Left kidney (tissue), 8 donors: ENCODE measurements at places on chromosomes 11 and 22.

DNA sequence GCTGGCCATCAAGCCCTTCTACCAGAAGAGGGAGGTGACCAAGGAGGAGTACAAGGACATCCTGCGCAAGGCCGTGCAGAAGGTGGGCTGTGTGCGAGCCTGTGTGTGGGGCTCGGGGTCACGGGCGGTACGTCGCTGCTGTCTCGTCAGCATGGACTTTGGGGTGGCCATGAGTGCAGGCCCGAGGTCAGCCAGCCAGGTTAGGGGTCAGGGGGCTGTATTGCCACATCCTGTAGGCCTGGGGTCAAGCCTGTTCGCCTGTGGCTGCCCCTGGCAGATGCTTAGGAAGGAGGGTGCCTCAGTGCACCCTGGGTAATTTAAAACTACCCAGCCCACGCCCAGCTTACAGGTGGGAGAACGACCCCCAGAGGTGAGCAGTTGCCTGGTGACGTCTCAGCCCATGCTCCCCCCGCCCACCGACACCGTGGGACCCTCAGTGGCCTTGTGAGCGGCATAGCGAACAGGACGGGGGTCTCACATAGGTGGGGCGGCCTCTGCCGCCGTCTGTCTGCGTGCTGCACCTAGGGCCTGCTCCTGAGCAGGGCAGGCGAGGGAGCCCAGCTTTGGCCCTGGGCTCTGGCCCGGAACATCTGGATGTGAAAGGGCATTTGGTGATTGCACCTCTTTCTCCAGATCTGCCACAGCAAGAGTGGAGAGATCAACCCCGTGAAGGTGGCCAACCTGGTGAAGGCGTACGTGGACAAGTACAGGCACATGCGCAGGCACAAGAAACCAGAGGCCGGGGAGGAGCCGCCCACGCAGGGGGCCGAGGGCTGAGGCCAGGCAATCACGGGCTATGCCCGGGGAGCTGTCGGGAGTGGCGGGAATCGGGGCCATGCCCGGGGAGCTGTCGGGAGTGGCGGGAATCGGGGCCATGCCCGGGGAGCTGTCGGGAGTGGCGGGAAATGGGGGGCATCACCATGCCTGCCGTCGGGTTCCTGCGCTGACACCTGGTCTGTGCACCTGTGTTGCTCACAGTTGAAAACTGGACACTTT lies 4.5 kb downstream of the IRF7 start:
- no peak for DNase-seq

GRCh38 chr11:6681949-6682348 lies 1.2 kb downstream of the MRPL17 start:
- DNase-seq, result peak; percentile 6

DNA sequence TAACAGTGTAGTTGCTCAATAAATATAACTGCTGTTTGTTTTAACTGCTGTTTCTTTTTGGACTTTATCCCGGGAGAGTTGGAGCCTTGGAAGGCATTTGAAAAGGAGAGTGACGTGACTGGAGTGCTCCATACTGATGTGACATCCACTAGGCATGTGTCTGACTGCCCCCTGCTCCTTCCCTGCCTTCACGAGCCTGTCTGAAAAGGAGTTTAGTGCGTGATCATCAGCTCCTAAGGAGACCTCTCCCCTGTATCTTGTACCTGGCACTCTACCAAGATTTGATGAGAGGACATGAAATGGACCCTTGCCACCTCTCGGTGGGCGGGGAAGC lies 22.9 kb downstream of the ZBTB16 start:
- no peak for DNase-seq

DNA sequence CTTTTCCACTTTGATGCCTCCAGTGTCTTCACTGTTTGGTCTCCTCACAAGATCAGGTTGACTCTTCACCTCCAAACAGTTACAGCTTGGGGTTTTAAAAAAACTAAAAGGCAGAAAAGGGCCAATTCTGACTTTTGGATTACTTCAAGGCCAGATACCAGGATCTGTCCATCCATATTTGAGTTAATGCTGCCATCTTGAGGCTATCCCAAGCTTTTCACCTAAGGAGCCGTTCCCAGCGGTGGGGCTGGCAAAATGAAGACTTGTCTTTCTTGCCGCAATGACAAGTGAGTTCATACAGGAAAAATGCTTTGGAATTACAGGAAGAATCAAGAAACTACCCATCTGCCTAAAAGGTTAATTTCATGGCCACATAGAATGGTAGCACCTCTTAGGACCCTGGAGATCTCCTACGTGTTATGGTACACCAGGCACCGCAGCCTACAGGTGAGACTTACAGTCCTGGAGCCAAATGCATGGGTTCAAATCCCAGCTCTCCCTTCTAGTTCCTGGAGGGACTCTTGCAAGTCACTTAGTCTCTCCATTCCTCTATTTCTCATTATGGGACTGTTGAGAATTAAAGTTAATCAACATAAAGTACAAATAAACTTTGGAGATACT lies 6.0 kb upstream of the OR5B21 start:
- peak; percentile 38 for DNase-seq

DNA sequence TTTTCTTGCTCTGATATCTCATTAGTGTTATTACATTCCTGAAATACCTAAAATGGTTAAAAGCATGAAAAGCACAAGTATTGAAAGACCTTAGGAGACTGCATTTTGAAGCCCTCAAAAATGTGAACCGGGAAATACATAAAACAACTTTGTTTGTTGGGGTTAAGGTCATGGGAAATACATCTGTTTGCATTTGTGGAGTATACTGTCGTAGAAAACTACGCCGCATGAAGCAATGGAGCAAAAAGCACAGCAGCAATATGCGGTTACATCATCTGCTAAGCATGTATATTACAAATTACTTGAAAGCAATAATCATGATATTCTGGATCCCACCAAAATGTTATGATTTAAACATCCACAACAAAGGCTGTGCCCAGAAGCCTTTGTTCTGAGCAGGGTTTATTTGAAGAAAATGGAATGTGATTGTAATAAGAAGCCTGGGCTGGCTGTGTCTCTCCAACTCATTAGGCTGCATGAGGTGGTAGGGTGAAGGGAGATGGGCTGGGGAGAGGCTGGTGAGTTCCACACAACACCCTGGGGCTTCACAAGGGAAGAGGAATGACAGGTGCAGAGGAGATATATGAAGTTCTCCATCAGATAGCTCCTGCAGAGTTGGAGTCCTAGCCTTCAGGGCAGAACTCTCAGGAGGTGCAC lies 64.7 kb upstream of the LIN7C start:
- no peak for DNase-seq

DNA sequence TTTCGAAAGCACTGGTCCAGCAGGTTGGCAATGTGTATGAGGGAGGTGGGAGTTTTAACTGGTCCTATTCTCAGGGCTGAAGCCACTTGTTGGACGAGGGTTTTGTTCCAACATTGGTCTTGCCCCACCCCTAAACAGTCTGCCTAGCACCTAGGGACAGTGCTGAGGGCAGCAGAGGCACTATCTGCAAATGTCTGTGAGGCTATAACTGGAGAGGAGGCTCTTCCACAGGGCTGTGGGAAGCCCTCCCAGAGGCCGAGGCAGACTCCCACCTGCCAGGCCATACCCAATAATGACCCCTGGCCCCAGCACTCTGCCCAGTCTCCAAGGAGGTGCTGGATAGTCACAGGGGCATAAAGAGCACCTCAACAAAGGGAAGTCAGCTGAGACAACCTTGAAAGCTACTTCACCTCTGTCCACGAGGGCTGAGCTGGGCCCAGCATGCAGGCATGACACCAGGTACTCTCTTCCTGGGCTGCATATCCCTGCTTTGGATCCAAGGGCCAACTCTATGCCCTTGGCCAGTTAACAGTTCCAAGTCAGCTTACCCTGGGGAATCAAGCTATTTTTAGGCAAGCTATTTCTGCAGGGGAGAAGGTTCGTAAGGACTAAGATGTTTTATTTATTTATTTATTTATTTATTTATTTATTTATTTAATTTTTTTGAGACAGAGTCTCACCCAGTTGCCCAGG lies 40.2 kb upstream of the SLC25A1 start:
- DNase-seq, result no peak

DNA sequence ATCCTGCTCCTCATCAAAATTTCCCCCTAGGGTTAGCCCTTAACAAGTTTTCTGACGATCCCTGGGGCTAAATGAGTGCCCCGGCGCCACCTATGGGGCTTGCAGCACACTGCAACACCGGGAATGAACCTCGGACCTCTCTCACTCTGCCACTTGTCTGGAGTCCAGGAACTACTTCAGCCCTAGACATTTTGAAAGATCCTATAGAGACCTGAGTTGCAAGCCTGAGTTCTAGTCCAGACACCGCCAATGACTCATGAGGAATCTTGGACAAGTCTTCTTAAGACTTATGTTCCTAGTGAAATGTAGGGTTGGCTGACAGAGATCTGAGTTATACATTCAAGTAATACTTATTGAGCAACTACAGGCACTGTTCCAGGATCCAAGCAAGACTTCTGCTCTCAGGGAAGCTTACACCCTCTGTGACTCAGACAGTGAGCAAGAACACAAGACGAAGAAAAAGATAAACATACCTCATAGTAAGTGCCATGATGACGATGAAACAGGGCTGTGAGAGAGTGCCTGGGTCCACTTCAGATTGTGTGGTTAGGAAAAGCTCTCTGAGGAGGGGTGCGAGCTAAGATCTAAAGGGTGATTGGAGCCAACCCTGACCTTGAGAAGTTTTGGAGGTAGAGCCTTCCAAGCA lies 10.2 kb upstream of the STK33 start:
- no peak for DNase-seq

GRCh38 chr11:131464461-131464860 lies 94.0 kb downstream of the NTM start:
- DNase-seq, result no peak

- DNase-seq, result no peak
These were observed 197.5 kb downstream of the MSANTD4 start for GRCh38 chr11:105824457-105825013.

DNA sequence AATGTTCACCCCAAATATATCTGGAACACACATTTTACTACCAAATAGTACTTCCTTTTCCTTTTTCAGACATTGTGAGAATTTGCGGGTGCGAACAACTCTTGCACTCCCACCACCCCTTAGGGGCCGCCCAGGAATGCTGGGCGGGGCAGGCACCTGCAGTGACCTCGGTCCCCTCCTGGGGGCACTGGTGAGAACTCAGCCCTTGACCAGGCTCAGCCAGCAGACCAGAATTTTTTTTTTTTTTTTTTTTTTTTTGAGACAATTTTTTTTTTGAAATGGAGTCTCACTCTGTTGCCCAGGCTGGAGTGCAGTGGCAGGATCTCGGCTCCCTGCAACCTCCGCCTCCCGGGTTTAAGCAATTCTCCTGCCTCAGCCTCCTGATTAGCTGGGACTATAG lies 75.8 kb downstream of the ARHGAP8 start:
- no peak for DNase-seq

GRCh38 chr11:17603056-17603825 lies 56.2 kb downstream of the OTOG start:
- DNase-seq, result no peak

- no peak for DNase-seq
These were observed 50.1 kb downstream of the NRXN2 start for GRCh38 chr11:64672875-64673274.

DNA sequence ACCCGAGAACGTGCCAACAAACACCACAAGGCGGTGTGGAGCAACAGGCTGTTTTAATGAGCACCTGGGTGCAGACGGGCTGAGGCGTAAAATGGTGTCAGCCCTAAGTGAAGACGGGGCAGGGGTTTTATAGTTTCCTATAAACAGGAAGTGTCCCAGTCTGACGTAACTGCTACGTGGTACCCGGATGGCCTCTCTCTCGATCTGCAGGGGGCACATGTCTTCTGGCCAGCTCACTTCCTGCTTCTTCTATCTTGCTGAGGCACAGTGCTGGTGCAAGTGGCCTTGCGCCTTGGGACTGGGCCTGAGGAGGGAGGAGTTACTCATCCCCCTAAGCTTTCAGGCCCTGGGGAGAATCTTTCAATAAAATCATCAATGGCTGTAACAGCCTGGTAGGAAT lies 20.9 kb downstream of the OOSP3 start:
- no peak for DNase-seq

GRCh38 chr11:13324709-13325108 lies 47.1 kb downstream of the BMAL1 start:
- DNase-seq, result no peak

DNA sequence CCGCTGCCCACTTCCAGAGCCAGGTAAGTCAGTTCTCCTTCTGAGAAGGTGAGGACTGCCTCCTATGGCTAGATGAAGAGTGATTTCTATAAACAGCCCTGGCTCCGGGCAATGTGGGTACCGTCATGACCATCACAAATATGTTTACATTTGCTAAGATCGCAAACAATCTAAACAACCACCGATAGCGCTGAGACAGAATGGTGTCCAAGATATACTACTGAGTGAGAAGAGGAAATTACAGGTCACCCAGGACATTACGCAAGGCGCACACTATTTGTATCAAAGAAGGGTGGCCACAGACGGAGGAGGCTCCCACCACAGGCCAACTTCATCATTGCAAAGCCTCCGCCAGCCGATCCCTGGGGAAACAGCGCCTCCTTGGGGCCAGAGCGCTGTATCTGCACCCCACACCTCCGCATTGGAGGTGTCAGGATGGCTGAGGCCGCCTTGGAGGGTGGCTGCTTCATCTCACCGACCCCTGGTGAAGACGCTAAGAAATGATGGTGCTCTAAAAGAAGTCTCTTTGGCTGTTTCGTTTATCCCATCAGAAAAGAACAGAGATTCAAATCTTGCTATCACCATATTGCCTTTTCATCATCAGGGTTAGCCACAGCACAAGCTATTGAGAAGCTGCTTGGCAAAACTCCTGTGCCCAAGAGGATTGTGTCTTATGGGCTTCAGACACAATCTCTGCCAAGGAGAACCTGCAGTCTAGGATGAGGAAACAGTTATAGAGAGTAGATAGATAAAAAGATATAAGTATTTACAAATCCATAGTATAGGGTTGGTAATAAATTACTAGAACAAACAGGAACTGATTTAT lies 12.3 kb upstream of the ASRGL1 start:
- no peak for DNase-seq

DNA sequence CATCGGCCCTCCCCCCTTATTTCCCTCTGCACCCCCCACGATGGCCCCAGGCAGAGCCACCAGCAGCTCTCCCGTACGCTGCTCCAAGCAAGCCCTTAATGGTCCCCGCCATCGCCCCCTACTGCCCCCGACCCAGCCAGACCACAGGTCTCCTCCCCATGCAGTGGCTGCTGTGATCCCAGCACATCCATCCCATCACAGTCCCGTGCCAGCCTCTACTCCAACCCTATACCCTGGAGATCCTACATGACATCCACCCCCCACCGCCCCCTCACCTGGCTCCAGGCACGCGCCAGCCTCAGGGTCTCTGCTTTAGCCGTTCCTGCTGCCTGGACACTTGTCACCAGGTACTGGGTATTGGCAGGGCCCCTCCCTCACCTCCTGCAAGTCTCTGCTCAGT lies 85.8 kb upstream of the RTL6 start:
- no peak for DNase-seq

- no peak for DNase-seq
These were observed 1.5 kb downstream of the SHANK3 start for GRCh38 chr22:50674130-50674500.
